ENCODE measurements at places on chromosomes 4 and X.
A peak's percentile ranks its signal among the peaks of the same experiment; 100 is the strongest.

GRCh38 chr4:147846318-147847155, 114.6 kb downstream of the ARHGAP10 start:
- H3K27ac ChIP-seq: peak overlapping the region; percentile 67
- DNase-seq: peak; percentile 67
- no peaks in the 10 kb centered on the region for H3K27me3 ChIP-seq
- no peaks in the 10 kb centered on the region for H3K36me3 ChIP-seq

- no peak for DNase-seq
- no peak overlapping the region for H3K4me3 ChIP-seq
- no peaks in the 10 kb centered on the region for H3K27me3 ChIP-seq
- H3K36me3 ChIP-seq: peaks cover 3% of the 10 kb centered on the region
Measured at GRCh38 chr4:53490965-53491622, 100.2 kb downstream of the LNX1 start.

DNA sequence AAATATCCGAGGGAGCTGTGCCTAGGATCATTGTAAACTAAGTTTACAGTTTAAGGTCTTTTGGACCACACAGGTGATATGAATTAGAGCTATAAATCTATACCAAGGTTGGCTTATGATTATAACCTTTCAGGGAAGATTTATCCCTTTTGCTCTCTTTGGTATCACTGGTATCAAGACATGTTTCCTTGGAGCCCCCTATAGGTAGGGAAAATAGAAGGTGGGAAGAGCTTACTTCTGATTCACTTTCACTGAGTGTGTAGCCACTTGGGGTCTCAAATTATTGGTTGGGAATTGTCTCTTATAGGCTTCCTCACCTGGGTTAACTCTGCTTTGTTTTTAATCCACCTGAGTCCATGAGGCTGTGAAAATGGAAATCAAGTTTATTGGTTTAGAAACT, 262.1 kb upstream of the NR3C2 start:
- no peaks in the 10 kb centered on the region for H3K4me1 ChIP-seq
- H3K27ac ChIP-seq: no peak overlapping the region
- DNase-seq: no peak
- no peaks in the 10 kb centered on the region for H3K27me3 ChIP-seq
- H3K4me3 ChIP-seq: no peak overlapping the region

DNA sequence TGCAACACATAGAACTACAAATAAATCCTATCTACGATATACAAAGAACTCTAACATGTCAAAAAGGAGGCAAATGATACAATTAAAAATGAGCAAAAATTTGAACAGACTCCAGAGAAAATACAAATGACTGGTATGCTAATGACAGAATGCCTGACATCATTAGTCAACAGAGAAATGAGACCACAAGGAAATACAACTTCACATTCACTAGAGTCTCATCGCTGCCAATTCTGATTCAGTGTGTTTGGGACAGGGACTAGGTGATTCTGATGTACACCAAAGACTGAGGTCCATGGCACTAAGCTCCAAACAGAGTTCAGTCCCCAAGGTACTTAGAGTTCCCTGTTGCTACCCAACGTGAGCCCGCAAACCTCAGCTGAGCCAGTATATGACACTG, 23.4 kb downstream of the SLC2A9 start:
- no peak overlapping the region for H3K4me3 ChIP-seq
- no peak overlapping the region for H3K27ac ChIP-seq
- no peaks in the 10 kb centered on the region for H3K27me3 ChIP-seq
- no peaks in the 10 kb centered on the region for H3K36me3 ChIP-seq

DNA sequence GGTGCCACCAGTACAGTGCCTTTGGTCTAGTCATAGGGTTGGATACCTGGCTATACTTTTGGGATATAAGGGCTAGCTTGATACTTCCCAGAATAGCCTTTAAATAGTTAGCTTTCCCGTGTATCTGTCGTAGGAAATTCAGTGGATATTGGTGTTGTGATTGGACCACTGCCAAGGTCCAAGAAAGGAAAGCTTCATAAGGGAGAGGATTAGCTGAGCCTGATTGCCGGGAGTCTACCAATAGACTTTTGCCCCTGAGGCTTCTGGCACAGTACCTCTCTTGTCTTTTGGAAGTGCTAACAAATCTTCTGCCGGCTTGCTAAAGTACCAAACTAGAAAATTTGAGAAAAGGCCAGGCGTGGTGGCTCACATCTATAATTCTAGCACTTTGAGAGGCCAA, 350.6 kb downstream of the CHIC1 start:
- DNase-seq: no peak
- no peak overlapping the region for H3K4me3 ChIP-seq
- H3K36me3 ChIP-seq: no peaks in the 10 kb centered on the region
- H3K4me1 ChIP-seq: no peaks in the 10 kb centered on the region
- H3K27me3 ChIP-seq: peaks cover 10% of the 10 kb centered on the region

DNA sequence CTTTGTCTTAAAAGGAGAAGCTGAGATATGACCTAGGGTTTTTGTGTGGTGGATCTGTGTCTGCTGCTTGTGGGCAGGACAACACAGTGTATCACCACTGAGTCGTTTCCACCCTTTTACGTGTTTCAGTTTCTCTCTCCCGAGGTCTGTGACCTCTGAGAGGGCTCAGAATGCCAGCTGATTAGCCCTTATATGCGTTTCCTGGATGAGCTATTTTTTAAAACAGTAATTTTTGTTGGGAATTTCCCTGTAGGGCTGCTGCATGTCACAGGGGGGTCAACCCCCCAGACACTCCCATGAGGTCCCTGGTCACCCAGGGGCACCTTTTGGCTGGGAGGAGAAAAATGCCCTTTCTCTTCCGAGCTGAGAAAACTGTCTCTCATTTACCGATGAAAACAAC, 170.4 kb upstream of the CASK start:
- no peaks in the 10 kb centered on the region for H3K36me3 ChIP-seq
- H3K27me3 ChIP-seq: peaks cover 15% of the 10 kb centered on the region
- no peak overlapping the region for H3K27ac ChIP-seq
